WERI-Rb-1 (cell line): ENCODE measurements at places on chromosomes 16 and 17.

- no peak for DNase-seq
These were observed 22.1 kb upstream of the OSGIN1 start for GRCh38 chr16:83930730-83931500.

DNA sequence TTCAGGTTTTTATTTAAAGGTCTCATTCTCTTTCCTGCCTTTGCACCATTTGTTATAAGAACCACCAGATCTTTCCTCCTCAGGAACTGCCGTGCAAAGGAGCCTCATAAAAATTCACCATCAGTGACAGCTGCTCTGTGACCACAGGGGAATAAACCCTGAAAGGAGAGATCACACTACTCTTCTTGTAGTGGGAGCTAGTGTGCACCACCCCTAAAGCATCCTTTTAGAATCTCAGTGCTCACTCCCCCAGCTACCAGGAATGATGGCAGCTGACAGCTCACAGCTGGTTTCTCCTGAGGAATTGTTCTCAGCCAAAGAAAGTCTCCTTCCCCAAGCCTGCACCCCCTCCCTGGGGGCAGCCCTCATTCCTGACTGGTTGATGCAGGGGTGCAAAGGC lies 18.7 kb downstream of the VAT1L start:
- no peak for DNase-seq

- DNase-seq, result peak; percentile 81
These were observed at the start of gene CACNG4 for GRCh38 chr17:66963909-66964771. TSS of gene CACNG4 (plus strand) at chr17:66964707. CDS start at chr17:66964912, 205 bp downstream.

- DNase-seq, result peak; percentile 44
These were observed 2.6 kb downstream of the PMP22 start for GRCh38 chr17:15262291-15263205.

DNA sequence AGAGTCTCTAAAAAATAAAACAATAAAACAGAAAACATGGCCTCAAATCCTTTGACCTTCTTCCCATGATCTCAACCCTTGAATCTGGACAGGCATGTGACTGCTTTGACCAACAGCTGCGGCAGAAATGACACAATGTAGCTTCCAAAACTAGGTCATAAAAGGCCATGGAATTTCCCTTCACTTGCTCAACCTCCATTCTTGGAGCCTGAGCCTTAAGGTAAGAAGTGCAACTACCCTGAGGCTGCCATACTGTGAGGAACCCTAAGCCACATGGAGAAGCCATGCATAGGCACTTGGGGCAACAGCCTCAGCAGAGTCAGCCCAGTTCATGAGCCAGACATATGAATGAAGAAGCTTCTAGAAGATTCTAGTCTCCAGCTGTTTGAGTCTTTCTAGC lies 75.7 kb upstream of the BRD7 start:
- no peak for DNase-seq

- no peak for DNase-seq
These were observed 71.4 kb downstream of the ABR start for GRCh38 chr17:1108478-1108764.

DNA sequence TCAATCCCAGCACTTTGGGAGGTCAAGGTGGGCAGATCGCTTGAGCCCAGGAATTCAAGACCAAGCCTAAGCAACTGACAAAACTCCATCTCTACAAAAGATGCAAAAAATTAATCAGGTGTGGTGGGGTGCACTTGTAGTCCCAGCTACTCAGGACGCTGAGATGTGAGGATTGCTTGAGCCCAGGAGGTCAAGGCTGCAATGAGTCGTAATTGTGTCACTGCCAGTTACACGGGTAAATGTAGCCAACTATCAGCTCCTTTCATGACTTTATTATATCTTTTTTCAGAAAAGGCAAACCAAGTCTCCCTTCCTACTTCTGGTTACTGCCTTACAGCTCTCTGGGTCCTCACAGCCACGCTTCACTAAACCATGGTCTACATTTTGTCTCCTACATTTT lies 4.0 kb downstream of the SDF2 start:
- no peak for DNase-seq

DNA sequence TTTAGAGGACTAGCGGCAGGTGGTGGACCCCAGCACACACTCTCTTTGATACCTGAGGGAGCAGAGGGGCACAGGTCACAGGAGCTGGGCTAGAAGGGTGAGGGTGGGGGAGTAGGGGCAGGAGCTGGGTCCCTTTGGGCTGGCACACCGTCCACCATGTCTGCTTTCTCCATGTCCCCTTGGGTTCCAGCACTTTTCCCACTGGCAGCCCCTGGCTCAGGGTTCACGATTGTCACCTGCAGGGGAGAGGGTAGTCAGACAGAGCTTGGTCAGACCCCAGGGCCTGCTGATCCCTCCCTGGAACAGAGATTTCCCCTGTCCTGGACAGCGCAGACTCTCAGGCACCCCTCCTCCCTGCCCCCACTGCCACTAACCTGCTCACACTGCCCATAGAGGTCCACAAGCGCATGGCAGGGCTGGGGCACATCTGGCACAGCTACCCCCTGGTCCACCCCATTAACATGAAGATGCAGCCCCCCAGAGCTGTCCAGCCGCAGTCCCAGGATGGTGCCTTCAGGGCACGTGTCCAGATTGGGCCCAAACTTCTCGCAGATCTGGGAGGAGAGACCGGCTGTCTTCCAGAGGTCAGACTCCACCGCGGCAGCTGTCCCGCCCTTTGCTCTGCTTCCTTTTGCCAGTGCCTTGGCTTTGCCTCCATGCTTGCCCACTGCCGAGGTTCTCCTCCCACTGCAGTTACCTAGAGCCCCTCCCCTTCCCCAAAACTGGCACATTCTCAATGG lies 3.1 kb upstream of the GPS2 start:
- no peak for DNase-seq

DNA sequence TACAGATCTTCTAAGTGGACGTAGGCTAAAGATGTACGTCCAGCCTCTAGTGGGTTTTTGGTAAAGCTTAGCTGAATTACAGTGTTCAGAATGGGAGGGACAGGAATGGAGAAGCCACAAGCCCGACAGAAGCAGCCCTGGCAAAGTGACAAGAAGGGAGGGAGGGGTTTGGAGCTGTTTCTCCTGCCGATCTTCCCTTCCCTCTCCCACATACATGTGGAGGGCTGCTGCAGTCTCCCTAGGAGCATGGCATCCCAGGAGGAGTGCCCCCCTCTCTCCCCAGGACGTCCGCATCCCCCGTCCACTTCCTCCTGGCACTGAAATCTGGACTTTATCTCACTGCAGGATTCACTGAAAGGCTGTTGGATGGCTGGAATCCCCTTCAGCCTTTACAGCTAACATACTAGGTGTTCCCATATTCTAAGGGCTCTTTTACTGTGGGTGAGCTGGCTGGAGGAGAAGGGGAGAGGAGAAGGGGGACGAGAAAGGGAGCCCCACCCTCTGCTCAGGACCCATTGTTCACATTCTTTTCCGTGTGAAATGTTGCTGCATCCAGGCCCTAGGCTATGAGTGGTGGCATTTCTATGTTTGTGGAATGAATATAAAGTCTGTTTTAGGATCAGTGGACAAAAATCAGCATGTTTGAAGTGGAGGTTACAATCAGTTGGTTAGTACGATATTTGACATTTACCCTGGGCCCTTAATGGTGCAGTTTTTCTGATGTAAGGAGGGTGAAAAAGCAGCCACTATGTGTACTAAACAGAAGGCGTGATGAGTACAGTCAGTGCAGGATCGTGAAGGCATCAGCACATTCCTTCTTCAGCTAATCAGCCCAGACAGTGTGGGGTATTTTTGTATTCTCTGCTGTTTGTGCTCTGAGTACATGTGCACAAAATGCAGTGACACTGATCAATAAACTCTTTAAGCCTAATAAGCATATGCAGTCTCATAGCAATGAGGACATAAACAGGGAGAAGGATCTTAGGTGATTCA lies 94.6 kb downstream of the SPECC1 start:
- no peak for DNase-seq

GRCh38 chr17:35744830-35745229 lies 8.2 kb downstream of the GAS2L2 start:
- DNase-seq, result no peak

DNA sequence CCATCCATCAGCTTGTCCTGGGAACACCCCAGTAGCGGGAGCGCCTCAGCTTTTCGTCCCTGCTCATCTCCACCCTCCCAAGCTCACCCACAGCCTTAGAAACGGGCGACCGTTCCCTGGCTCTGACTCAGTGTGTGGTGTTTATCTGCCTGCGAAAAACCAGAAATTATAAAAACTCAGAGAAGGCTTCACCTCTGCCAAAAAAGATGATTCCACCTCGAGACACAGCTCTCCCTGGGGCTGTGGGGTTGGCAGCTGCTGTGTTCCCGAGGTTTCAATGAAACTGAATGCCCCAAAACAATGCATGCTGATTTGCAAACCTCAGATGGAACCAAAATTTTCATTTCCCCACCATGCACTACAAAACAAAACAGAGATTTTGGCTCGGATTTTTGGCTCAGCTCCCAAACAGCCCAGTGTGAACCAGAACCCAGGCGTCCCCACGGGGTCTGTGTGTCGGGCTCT lies 62.4 kb upstream of the MED9 start:
- no peak for DNase-seq

GRCh38 chr16:11621920-11622651 lies 35.4 kb upstream of the LITAF start:
- DNase-seq, result no peak

- DNase-seq, result no peak
These were observed 28.8 kb downstream of the IST1 start for GRCh38 chr16:71923941-71924690.

GRCh38 chr16:26598998-26599784 lies 467.5 kb upstream of the C16orf82 start:
- no peak for DNase-seq

DNA sequence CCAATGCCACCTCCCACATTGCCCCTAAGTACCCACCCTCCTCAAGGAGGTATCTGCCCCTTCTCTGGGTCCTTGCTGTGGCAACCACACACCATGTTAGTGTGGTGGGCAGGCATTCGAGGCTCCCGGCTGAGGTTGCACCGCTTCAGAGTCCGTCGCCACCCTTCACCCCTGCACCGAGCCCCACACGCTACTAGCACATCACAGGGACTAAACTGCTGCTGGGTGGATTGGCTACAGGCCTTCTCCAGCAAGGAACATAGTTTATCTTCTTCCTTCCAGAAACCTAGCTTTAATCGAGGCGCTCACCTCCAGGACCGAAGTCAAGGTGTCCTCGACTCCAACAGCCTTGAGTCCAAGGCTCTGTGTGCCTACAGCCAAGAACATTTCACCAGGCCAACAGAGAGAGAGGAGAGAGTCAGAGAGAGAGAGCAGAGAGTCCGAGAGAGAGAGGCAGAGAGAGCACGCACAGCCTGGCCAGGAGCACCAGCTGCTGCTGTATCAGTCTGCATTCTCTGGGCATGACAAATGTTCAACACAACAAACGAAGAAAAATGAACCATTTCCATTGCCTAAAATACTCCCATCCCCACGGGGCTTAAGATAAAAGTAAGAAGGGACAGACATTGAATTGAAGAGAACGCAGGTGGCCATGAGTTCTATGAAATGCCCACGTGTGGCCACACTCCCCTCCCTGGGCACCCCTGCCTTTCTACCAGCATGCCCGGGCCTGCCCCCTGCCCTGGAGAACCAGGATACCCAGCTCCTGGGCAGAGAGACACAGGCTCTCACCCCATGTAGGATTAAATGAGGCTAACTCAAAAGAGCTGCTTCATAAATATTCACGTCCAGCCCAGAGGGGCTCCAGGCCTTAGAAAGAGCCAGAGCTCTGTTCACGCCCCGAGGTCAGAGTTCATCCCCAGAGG lies 94.9 kb downstream of the RBFOX3 start:
- no peak for DNase-seq

- no peak for DNase-seq
These were observed 83.9 kb downstream of the SHISA6 start for GRCh38 chr17:11324846-11325420.

DNA sequence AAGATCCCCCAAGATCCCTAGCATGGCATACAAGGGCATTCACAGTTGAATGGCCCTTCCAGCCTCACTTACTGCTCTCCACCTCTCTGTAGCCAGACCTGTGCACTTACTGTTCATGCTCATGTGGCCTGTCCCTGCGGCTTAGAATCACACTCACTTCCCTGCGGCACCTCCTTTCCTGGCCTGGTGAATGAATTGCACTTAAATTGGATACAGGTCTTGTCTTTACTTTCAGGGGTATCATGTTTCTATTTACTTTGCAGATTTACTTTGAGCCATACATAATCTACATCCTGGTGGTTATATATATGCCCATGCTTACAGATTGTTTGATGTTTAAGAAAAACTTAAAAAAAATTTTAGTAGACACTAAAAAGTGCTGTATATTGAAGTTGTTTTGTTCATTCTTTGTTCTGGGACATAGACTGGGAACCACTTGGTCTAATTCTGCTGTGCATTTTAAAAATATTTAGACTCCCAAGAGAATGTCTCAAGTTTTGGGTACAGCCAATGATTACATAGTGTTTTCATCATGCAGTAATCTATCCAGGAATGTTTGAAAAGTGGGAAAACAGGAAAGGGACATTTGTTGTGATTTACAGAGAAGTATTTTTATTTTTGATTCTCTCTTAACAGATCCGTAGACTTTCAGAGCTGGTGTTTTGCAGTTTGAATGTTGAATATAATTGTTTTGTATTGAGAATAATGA lies 63.9 kb downstream of the NUP88 start:
- no peak for DNase-seq
